Retina (tissue), 1 donor: ENCODE measurements at places on chromosomes 16 and 17.

DNA sequence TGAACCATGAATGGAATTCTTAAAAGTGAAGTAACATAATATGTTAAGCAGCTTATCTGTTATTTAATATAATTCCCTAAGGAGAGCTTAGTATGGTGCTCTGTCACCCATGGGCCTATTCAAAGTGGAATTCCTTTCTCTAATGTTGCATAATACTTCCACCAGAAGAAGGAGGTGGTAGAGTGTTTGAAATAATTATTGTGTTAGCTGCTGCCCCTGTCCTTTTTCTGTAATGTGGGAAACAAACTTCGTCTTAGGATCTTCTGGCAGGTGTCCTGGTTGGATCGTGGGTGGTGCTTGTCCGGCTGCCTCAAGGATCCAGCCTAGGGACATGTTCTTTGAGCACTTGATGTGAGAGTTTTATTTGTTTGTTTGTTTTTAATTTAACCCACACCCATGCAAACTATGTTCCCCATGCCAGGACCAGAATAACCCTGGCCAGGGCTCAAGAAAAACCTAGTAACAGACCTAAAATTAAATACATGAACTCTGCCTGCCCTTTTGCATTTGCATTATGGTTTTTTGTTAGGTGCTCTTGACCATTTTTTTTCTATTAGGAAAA is 46.1 kb downstream of the ZNRF1 start:
- no peak for DNase-seq

- DNase-seq: no peak
These were observed 21.0 kb upstream of the CACNG4 start for GRCh38 chr17:66943484-66943883.

- no peak for DNase-seq
These were observed 34.3 kb downstream of the ABCC3 start for GRCh38 chr17:50668838-50669581.

GRCh38 chr16:2466667-2467527 is 4.2 kb upstream of the NTN3 start:
- no peak for DNase-seq

DNA sequence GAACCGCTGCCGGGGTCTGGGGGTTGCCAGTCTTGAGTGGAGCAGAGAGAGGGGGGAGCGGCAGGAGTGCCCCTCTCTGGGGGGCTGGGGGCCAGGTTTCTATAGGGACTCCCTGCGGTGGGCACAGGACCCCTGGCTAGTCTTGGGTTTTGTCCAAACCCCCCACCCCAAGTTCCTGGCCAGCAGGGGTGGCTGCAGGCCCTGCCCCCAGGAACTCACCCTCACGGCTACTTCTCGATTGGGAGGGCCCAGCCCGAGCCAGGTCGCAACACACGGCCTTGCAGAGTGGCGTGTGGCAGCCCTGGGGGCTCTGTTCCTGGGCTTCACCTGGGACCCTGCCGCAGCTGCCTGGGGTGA is 601 bp downstream of the CDH15 start:
- DNase-seq: no peak
